Astrocyte of the cerebellum (primary cell): ENCODE measurements at places on chromosomes 7 and 10.

- no peak for DNase-seq
Measured at GRCh38 chr7:46774515-46774914, 807.4 kb downstream of the TNS3 start.

- DNase-seq, result no peak
Measured at GRCh38 chr10:75693489-75693888, 262.1 kb downstream of the LRMDA start.

DNA sequence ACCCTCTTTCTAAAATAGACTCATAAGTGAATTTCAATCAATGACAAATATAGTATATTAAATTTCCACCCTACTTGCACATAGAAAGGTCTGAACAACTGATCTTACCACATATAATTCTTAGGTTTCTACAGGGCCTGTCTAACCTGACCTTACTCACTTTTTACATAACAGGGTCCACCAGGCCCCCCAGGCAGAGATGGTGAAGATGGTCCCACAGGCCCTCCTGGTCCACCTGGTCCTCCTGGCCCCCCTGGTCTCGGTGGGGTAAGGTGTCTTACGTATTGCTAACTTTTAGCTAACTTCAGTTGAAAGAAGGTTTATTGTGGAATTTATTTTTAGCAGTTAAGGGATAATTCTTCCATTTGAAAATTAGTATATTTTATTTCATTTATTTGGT lies 5.3 kb downstream of the COL1A2 start:
- DNase-seq, result no peak

DNA sequence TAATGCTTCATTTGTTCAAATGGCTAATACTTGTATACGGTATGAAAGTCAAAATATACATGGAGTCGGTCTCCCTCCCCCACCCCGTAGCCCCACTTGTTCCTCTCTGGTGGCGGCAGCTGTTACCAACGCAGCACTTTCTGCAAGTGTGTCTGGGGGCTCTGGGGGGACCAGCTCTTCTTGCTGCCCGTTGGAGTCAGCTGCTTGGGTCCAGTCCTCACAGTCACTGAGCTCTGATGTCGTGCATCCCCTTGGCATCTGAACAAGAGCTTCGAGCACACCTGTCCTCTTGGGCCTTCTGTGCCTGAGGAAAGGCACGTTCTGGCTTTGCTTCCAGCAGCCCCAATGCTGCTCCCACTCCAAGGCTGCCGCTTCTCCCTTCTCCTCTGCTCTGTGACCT lies 493.1 kb downstream of the PLXNA4 start:
- no peak for DNase-seq

- DNase-seq, result no peak
Measured at GRCh38 chr10:74558897-74559296, 267.5 kb upstream of the KAT6B start.

DNA sequence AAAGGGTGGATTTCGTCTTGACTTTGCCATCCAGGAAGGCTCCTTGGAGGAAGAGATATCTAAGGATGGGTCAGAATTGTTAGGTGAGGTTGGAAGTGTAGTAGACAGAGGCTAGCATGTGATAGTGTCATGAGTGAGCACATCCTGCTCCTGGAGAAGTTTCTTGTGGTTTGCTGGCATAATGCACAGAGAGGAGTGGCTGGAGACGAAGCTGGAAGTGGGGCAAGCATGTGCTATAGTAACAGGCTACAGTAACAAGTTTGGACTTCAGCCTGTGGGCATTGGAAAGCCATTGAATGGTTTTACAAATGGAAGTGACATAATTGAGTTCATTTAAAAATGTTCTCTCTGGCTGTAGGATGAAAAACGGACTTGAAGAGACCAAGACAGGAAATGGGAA lies 175.6 kb upstream of the VWC2 start:
- no peak for DNase-seq

- DNase-seq, result no peak
Measured at GRCh38 chr7:91850455-91850854, 30.0 kb downstream of the MTERF1 start.

- peak; percentile 15 for DNase-seq
Measured at GRCh38 chr10:113329121-113329596, 223.7 kb upstream of the HABP2 start.

DNA sequence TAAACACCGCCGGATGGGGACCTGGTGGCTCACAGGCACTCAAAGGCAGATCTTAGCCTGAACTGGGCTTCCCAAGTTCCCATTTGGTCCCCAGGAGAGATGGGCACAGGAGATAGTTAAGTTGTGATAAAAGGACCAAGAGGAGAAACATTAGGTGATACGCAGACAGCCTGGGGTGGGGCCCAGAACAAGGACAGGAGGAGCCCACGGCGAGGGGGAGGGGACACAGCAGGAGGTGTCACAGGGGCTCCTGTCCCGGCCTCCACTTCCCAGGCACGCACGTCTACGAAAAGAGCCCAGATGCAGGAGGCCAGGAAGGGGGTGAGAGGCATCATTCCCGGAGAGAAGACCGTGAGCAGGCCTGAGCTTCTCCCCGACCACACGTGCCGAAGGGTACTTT lies 16.3 kb upstream of the DNAAF5 start:
- DNase-seq, result no peak

GRCh38 chr10:132993271-132994184 lies 51.2 kb upstream of the CFAP46 start:
- no peak for DNase-seq

DNA sequence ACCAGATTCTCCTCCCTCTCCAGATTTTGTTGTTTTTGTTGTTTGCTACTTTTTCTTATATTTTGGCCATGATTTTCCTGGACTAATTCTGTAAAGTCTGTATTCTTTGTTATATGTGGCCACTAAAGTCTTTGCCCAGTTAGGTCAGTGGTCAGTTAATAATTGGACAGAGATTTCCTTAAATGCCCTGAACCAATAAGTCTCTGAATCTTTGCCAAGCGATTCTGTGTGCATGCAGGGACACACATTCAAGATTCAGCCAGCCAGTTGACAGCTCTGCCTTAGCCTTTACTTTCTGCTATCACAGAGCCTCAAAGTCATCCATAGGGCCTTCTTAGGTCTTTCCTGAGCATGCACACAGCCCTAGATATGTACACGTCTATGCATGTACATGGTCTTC lies 11.0 kb upstream of the COL17A1 start:
- DNase-seq, result no peak
